ENCODE measurements at places on chromosomes 1 and 21.

- DNase-seq, result no peak
These were observed at the start of gene TSPEAR for GRCh38 chr21:44711327-44712202. Gene TSPEAR, minus strand, starts transcription at chr21:44711572. Its CDS starts 58 bp downstream, at chr21:44711514.

DNA sequence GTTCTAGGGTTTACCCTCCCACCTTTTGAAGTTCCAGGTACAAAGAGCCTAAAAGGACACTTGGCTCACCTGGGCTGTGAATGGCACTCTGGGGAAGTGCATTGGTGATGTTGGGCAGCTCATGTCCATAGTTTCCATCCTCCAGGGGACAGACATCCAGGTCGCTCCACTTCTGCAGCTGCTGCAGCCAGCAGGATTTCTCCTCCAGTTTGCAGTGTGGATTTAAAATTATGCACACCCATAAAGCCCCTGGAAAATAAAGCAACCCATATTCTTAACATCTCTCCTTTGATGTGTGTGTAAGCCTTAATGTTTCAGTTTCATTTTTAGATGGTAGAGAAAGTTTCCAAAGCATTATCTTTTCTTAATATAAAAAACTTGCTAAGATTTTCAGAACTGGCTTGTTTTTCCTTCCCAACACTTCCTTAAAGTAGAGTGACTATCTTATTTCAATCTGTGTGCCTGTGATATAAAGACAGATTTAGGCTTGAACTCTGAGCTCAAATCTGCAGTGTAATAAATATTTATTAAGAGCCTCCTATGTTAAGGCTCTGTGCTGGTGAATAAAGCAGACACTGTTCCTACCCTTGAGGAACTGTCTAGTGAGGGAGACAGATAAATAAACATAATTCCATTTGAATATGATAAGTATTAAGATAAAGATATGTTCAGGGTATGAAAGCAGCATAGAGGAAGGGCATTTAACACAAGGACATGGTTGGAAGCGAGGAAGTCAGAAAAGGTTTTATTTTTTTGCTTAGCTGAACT, 39.1 kb downstream of the UROD start:
- DNase-seq, result peak; percentile 3

- no peak for DNase-seq
These were observed 101.4 kb downstream of the TOMM20 start for GRCh38 chr1:235027076-235027861.

DNA sequence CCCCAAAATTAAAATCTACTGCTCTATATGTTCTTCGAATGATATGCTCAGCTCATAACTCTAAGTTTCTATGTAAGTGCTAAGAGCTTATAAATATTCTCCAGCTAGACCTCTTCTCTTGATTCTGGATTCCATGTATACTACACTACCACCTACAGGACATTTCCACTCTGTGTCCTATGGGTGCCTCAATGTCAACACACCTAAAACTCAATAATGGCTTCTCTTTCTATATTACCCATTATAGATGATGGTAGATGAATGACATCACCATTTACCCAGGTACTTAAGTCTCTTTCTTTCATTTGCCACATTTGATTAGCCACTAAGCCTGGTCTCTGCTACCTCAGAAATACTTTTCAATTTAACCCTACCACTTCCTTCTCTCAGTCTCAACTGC, 41.3 kb downstream of the TBX19 start:
- DNase-seq, result no peak

DNA sequence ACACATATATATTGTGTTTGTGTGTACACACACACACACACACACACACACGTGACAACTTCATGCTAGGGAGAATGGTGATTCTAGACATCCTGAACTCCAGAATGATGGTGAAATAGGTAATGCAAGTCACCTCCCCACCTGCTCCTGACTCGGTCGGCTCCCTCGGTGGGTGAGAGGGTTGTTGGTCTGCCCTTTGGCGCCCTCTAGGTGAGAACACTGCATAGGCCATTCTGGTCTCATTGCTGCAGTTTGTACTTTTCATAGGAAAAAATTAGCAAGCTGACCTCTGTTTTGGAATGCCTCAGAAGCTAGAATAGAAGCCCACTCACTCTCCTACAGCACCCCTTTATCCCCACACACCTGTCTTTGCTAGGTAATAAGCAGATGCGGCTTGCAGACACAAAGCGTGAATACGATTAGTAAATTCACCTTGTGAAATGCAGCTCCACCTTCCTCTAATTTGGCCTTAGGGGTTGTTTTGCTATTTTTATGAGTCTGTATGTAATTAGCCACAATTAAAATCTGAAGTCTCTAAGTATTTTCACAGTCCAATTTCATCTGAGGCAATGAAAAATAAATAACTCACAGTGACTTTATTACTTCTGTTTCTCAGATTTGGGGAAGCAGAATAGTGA, 130.0 kb upstream of the KCNJ15 start:
- peak; percentile 9 for DNase-seq

GRCh38 chr1:221573756-221574155, 168.1 kb downstream of the DUSP10 start:
- DNase-seq, result no peak
